T-cell (primary cell): ENCODE measurements at places on chromosomes 16 and 17. TPM values are rescaled to one million over a fixed set of nuclear protein-coding genes. Genes with fewer than 3 reads are reported as not detected.
A peak's percentile ranks its signal among the peaks of the same experiment; 100 is the strongest.

LAT gene
- total RNA-seq = 237 TPM

DNA sequence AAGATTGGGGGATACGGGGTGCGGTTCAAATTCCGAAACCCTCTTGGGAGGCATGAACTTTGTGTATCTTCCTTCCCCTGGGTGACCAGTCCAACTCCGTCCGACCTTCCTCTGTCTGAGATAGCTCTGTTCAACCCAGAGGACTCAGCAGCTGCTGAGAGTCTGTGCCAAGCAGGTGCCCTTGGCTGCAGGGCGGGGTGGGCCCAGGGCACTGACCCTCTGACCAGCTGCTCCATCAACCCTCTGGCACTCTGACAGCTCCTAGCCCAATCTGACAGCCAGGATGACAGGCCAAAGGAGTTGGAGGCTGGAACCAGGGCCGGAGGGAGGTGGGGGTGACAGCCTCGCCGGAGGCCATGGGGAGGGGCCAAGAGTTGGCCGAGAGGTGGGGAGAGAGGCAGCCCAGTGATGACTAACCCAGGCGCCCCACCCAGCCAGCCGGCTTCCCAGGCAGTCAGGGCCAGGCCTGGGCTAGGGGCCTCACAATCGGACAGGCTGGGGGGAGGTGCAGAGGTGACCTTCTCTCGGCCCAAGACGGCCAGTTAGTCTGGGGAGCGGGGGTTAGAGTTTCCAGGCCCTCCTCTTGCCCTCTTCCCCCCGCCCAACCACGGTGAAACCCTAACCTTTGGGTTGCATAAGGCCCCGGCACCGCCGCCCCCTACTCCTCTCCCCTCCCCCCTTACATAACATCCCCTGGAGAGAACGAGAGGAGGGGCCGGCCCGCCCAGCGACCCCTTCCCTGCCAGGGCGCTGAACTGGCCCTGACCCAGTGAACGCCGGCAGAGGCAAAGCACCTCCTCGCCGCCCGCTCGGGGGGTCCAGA lies 5.0 kb upstream of the TLCD2 start:
- DNase-seq = no peak

DNA sequence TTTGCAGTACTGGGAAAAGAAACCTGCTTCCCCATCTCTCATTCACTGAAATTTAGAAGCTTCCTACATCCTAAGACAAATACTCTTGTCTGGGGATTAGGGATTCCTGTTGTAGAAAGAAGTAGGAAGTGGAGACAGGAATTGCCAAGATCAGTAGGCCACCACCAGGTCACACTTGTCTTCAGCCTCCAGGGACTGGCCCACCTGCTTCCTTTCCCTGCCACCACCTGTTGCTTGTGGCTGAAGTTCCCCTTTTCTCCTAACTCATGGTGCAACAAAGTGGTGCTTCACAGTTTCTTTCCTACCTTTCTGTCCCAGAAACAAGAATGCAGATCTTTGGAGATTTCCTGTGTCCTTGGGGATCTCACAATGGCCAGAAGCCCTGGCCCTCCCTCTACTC lies 82.4 kb downstream of the WNT3 start:
- DNase-seq = no peak

DNA sequence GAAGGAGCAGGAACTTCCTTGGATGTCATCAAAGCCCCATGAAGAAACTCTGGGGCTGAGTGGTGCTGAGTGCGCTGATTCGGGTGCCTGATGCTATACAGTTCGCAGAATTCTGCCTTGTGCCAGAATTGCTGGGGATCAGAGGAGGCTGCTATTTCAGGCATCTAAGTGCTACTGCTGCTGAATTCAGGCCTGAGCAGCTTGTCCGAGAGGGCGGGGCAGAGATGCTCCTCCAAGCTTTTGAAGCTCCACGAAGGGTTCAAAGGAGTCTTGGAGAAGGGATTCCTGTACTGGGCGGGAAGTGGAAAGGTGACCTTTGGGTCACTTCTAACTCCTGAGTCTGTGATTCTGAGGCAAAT lies 227.8 kb downstream of the CCDC182 start:
- DNase-seq = no peak

DNA sequence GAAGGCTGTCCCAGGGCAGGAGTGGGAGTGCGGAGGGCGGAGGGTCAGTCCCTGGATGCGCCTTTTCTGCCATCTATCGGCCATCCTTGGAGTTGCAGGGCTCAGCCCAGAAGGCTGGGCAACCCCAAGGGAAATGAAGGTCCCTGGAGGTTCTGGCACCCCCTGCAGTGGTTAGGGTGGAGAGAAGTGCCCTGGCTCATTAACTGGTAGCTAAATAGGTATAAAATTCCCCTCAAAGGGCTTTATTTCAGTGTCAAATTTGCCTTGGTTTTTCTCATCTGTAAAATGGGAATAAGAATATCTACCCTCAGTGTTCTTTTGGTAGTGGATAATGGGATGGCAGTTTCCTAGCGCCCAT lies 22.4 kb downstream of the C17orf75 start:
- DNase-seq = peak; percentile 73
